ENCODE measurements at places on chromosomes 7 and 10.
A peak's percentile ranks its signal among the peaks of the same experiment; 100 is the strongest.

- DNase-seq, result no peak
Measured at GRCh38 chr7:122846591-122846990, 39.7 kb downstream of the CADPS2 start.

- no peak for DNase-seq
Measured at GRCh38 chr7:117021986-117022385, 68.7 kb downstream of the ST7 start.

- DNase-seq, result no peak
Measured at GRCh38 chr7:3250725-3251124, 50.3 kb upstream of the SDK1 start.

DNA sequence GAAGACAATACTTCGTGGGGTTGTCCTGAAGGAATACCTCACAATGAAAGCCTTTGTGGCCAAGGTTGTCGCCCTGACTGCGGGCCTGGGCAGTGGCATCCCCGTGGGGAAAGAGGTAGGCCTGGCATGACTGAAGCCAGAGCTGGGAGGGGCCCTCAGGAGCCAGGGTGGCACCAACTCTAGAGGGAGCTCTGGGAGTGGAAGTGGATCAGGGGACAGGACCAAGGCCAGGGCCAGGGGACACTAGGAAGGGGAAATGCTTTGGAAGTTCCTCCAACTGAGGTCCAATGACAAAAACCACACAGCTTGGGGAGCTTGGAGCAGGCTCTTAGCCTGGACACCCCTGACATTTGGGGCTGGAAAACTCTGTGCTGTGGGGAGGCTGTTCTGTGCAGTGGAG, 5.8 kb downstream of the CLCN1 start:
- DNase-seq, result peak; percentile 7

DNA sequence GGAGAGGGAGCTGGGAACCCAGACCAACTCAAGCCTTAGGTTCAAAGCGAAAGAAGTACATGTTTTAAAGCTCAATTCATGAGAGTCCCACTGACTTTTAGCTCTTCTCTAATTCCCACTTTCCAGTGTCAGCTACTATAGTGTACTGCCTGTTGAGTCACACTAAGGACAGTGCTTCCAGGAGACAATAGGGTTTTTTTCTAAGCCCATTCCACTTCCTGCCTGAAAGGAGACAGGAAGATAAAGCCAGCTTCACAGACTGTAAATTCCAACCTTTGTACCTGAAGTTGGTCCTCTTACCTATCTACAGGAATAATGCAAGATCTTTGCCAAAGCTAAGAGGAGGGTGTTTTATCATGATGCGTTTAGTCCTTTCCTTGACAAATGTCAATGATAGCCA, 4.4 kb downstream of the MSRB2 start:
- DNase-seq, result no peak
